ENCODE measurements at places on chromosomes 4 and X.

GRCh38 chrX:817759-818300 is 187.2 kb downstream of the SHOX start:
- DNase-seq: no peak

DNA sequence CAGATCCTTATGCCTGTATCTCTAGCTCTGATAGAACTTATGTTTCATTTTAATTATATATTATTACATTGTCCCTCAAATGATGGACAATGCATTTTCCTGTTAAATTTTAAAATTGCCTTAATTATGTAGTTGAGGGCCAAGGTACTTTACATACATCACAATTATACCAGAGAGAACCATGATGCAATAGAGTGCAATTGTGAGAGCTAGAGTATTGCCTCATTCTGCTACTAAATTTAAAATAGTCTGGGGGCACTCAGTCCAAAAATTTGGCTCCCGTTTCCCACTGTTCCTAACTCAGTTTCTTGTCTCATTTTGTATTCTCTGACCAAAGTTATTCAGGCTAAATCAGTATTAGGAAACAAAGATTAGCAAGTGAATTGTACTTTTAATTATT is 378.5 kb upstream of the ZFP42 start:
- no peak for DNase-seq

GRCh38 chrX:153740631-153741222 is 16.1 kb downstream of the ABCD1 start:
- no peak for DNase-seq

- DNase-seq: no peak
Observed at GRCh38 chrX:119734897-119735339, 23.5 kb upstream of the SOWAHD start.

- DNase-seq: no peak
Observed at GRCh38 chr4:54517781-54518444, 139.8 kb upstream of the KIT start.

GRCh38 chr4:122914292-122914904 is 8.0 kb downstream of the NUDT6 start:
- DNase-seq: peak; percentile 54

DNA sequence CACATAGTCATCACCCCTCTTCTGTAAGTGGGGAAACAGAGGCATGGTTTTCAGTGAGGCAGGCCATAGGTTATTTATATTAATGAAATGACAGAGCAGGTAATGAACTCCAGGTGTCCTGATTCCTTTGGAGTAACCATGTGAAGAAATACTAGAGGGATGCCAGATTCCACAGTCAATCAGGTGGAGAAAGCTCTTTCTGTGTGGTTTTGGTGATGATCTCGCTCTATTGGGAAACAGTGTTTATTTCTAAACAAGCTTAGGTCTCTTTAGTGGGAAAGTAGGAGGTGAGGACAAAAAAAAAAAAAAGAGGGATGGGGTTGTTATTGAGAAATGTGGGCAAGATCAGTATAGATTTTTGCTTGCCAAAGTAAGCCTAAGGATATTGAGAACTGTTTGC is 12.2 kb downstream of the DOCK11 start:
- no peak for DNase-seq

DNA sequence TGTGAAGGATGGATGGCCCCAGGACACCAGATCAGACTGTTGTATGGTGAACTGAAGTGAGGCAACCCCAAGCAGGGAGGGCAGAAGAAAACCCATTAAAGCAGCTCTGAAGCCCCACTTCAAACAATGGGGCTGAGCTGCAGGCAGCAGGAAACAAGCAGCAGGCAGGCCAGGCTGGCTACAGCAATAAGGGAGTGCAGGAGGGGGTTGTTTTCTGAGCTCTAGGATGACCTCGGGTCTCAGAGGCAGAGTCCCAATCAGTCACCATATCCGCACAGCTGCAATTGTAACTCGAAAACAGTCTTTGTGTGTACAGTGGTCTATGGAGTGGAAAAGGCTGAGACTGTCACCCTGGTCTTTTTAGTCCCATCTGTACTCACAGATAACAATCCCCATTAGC is 90.4 kb downstream of the COL4A6 start:
- DNase-seq: no peak

DNA sequence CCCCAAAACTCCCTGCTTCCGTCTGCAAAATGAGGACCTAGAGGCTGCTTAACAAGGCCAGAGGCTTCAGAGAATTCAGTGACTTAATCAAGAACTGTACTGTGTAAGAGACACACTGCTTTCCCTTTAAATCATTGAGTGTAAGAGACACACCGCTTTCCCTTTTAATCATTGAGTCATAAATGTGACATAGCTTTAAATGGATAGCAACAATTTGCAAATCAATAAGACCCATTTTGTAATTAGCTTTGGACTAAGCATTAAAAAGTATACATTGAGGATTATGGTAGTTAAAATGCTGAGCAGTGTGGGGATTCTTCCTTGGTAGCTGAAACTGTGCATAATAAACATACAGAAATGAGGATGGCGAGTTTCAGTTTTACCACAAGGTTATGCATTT is 31.8 kb downstream of the ARX start:
- DNase-seq: no peak

- no peak for DNase-seq
Observed at GRCh38 chrX:46864606-46865005, 27.8 kb downstream of the RP2 start.

- no peak for DNase-seq
Observed at GRCh38 chr4:159498446-159499115, 395.7 kb downstream of the RAPGEF2 start.

DNA sequence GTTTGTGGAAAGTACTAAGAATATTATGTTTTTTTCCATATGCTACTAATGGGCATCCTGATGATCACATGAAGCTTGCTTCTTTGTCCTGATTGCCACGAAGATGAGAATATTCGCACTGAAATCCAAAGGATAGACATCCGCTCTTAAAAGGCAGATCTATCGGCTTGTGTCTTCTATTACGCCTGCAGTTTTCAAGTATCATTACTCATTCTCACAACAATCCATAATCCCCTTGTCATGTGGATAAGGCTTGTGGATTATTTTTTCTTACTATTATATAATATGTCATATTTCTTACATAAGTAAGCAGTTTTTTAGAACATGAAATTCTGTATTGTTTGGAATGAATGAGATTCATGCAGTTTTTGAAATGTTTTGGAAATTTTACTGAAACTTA is 62.8 kb downstream of the KCNIP4 start:
- no peak for DNase-seq

GRCh38 chr4:73998040-73999011 is at the start of gene CXCL5:
Gene CXCL5, minus strand, starts transcription at chr4:73998677. Its CDS starts 96 bp downstream, at chr4:73998581.
- DNase-seq: no peak

DNA sequence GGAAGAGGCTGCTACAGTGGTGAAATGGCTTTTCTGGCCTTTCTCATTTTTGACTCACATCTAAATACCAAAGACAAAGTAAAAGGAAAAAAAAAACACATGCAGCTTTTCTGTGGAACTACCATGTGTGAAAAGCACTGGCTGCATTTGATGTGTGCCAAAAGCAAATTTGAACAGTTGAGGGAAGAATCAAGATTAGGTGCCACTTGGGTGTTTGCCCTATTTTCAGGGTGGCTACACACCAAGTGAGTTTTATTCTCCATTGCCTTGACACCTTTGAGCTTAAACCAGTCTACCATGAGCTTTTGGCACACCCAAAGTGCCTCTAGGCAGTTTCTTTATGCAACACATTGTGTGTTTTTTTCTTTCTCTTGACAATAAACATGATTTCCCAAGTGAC is 423.9 kb downstream of the FAM133A start:
- DNase-seq: no peak

GRCh38 chr4:42895452-42895851 is 2.9 kb downstream of the GRXCR1 start:
- DNase-seq: no peak

DNA sequence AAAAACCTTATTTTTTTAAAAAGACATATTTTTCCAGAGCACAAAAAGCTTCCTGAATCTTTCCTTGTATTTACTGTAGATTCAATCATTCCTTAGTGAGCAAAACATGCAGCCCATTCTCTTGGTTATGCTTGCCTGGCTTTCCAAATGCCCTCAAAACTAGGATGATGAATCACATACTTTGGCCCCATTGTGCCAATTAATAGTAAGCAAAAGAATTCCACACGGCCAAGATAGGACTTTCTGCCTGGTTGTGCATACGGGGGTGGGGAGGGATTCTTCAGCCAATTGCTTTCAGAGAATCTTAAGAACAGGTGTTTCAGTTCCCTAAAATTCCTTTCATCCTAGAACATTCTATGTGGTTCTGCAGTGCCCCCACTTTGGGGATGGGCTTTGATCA is 7.0 kb downstream of the RAI2 start:
- no peak for DNase-seq
